ENCODE measurements at places on chromosomes 13 and 19.

DNA sequence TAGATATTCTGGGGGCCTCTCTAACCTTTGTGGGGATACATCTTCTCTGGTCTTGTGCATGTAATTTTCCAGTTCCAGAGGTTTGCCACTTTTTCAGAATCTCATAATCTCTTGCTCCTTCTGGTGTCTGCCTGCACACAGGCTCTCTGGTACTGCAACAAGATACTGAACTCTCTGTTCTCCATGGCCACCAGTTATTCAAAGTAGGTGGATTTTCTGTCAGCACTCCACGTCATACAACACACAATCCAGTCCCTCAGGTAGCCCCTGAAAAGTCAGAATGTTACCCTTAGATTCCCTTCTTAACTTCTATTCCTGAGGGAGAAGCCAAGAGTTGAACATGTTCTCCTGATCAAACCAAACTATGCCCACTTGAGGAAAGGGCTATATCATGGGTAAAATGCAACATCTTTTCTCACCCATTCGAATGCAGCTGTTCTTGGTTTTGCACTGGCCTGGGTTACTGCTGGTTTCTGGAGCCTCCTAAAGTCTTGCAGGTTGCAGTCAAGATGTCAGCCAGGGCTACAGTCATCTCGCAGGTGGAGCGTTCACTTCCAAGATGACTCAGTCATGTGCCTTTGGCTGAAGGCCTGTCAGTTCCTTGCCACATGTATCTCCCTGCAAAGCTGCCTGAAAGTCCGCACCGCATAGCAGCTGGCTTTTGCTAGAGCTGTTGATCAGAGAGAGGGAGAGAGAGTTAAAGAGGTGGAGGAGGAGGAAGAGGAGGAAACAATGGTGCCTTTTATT is 57.7 kb upstream of the TUBA3C start:
- DNase-seq = no peak

DNA sequence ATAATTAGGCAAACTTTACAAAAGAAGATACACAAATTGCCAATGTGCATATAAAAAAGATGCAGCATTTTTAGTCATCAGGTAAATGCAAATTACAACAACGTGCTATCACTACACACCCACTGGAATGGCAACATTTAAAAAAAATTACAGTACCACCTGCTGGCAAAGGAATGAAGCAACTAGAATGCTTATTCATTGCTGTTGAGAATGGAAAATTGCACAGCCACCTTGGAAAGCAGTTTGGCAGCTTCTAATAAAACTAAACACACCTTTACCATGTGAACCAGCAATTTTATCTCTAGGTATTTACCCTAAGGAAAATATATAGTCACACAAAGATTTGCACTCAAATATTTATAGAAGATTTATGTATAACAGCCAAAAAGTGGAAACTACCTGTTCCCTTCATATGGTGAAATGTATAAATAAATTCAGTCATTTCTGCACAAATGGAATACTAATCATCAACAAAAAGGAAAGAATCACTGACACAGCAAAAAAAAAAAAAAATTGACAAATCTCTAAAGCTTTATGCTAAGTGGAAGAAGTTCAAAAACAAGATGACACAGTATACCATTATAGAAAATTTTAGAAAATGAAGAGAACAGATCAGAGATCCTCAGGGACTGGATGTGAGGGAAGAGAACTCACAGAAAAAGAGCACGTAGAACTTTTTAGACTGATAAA is 30.3 kb downstream of the OXGR1 start:
- no peak for DNase-seq

- no peak for DNase-seq
These were observed at the start of gene PALM3 for GRCh38 chr19:14061751-14062557. Gene PALM3 (minus strand): TSS chr19:14062076. CDS start chr19:14061980, 96 bp downstream.

DNA sequence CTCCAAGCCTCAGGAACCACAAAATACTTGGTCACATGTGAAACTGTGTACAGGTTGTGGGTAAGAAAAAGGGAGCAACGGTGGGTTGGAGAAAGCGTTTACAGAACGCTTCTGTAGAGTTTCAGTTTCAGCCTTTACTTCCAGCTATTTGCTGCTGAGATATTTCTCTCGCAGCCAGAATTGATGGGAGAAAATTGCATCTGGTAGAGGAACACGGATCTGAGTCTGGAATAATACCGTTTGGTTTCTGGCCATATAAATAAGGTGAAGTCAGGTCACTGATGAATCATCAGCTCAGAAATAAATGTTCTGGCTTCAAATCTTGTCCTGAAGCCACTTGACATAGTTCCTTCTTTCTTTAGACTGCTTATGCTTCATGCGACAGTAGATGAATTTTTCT is 20.3 kb upstream of the RFC3 start:
- no peak for DNase-seq

GRCh38 chr19:51220996-51221395 is 3.9 kb upstream of the CD33 start:
- DNase-seq = no peak

All from NCI-H526 (cell line).